ENCODE measurements at places on chromosomes 16 and 17.

- peak; percentile 74 for DNase-seq
Measured at GRCh38 chr16:56848029-56848936, 16.7 kb upstream of the SLC12A3 start.

GRCh38 chr16:29745853-29746345, at the start of gene C16orf54:
C16orf54 (minus strand) TSS chr16:29745990; CDS start chr16:29744951, 1,039 bp downstream.
- no peak for DNase-seq

GRCh38 chr16:82621781-82622180, 5.0 kb upstream of the CDH13 start:
- no peak for DNase-seq

DNA sequence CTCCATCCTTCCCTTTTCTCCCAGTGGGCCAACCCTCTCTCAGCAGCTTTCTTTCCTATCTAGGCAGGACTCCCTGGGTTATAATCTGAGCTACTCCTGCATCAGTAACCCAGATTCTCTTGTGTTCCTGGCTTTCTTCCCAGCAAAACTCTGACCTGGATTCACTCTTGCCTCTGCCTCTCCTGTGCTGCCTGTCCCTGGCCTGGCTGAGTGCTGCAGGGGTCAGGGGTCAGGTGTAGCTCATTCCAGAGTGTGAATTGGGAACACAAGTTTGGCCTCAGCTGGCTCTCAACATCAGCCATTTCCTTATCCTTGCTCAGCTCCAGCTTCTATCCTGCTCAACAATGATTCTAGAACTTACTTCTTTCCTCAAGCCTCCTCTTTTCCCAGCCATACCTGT, 2.5 kb upstream of the ST6GALNAC2 start:
- no peak for DNase-seq

GRCh38 chr17:62067165-62068145, 2.4 kb upstream of the MED13 start:
- DNase-seq, result no peak

- DNase-seq, result no peak
Measured at GRCh38 chr17:69390795-69391501, 23.5 kb upstream of the MAP2K6 start.
